Endothelial cell of umbilical vein (primary cell): ENCODE measurements at places on chromosomes 12 and 14. TPM values are rescaled to one million over a fixed set of nuclear protein-coding genes. Genes with fewer than 3 reads are reported as not detected.

DNA sequence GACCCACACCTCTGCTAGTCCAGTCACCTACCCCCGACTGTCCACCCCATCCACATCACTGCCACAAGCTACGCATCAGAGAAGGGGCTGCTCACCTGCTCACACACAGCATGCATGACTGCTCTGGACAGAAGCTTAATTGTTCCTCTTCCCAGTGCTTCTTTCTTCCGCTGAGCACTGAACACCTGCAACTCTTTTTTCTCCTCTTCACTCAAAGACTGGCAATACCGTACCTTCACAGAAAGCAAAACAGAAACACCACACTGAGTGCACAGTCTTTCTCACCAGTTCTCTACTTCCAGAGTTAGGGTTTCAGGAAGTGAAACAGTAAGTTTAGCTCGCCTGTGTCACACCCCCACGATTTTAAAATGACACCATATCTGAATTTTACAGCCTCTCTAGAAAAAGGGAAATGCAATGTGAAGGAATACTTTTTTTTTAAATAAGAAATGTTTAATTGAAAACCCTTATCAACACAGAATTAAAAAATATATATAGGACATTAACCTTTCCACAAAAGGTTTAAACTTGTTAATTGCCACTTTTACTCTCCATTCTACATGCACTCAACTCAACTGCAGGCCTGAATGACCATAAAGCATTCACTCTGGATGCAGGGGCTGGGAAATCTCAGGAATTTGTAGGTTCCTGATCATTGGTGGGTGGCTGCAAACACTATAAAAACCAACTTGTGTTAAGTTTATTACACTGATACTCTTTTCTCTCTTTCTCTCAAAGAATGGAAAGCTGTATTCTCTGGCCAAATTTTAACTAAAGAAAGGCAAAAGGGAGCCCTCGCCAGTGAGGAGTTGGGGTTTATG lies 120.0 kb downstream of the PRICKLE1 start:
- DNase-seq = no peak

- DNase-seq = no peak
Observed at GRCh38 chr12:31887109-31887811, 72.0 kb upstream of the RESF1 start.

DNA sequence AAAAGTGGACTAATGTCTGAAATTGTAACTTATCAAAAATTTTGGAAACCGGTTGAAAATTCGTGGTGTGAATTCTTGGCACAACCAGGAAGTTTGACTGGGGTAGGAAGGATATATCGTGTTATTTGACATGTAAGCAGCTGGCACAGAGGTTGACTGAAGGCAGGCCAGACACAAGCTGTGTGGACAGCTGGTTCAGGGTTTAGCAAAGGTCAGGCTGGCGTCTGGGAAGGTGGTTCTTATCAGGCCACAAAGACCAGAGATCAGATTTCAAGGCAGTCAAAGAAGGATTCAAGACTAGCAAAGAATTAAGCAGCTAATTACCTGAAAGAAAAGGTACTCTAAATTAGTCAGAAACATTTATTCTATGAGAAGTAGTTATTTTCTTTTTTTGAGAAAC lies 450.2 kb upstream of the MDGA2 start:
- DNase-seq = no peak

- peak; percentile 48 for DNase-seq
Observed at GRCh38 chr12:15636060-15636890, 152.9 kb downstream of the EPS8 start.

DNA sequence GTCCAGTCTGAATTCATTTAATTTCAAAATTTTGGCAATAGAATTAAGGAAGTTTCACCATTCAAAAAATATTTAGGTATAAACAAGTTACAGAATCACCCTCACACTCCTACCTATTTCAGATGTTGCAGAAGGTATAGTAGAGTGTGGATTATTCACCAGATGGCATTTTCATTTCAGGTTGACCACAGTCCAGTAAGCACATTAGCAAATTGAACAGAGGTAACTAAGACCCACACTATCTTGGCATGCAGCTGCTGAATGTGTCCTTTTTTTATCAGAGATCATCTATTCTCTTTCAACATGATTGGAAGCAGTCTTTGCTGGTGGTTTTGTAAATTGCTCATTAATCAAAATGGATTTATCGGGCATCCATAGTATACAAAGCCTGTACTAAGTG lies 151.8 kb upstream of the GARIN6 start:
- no peak for DNase-seq

Gene HOXC9
- total RNA-seq = 0.21 and 0.40 TPM in 2 replicates

Gene PLA2G1B
- total RNA-seq = not detected in 2 replicates

Gene LMNTD1
- not detected in 2 replicates for total RNA-seq

Gene IL31
- not detected in 2 replicates for total RNA-seq

Gene HSPB8
- total RNA-seq = 10.1 and 10.8 TPM in 2 replicates
